Suppressor macrophage treated with lipopolysaccharide for 4 hours (primary cell): ENCODE measurements at places on chromosomes 16 and 17.

GRCh38 chr17:28493460-28493859 is 12.7 kb upstream of the FOXN1 start:
- DNase-seq: no peak

DNA sequence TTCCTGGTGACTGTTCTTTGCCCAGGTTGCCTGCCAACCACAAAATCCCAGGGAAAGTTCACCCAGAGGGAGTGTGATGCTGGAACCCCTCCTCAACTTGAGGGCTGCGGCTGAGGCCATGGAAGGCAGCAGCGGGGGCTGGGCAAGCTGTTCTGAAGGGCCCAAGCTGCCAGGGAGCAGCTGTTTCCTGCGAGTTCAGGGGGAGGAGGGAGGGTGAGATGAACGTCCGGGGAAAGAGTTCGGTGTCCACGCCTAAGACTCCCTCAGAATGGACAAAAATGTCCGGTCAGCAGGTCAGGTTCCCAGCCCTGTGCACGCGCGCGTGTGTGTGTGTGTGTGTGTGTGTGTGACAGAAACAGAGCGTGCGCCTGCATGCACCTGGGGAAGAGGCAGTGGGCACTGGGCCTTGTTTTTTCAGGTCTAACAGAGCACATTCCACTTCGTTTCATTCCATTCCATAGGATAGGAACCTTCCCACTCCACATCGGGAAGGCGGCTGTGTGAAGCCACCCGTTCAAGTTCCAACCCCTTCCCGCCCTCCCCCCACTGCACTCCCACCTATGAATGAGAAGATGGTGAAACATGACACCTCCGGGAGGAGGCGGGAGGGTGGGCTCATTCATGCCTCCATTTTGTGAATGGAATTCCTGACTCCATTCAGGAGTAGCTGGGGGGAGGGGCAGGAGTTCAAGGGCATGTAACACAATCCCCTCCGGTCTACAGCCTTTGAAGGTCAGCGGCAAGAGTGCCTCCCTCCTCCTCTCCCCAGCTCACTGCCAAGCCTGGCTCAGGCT is 15.7 kb downstream of the ETV4 start:
- DNase-seq: no peak

GRCh38 chr16:46972429-46973206 is 856 bp downstream of the DNAJA2 start:
- peak; percentile 45 for DNase-seq

- DNase-seq: no peak
Observed at GRCh38 chr17:65495122-65496055, 66.1 kb downstream of the AXIN2 start.

DNA sequence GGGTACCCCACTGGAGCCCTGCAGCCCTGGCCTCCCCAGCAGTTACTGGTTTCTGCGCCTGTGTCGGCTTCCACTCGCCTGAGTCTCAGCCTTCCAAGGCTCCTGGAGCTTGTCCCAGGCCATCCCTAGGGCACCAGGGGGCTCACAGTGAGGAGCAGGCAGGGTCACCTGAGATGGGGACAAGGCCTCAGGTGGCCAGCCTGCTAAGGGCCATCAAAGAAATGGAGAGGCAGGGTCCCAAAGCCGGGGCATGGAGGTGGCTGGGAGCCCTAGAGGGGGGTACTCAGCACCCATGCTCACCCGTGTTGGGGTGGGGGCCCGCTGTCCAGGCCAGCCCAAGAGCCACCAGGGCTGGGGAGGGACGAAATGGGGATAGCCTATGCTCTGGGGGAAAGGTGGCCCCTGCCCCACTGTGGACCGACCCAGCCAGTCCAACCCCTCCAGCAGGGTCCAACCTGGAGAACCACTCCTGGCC is 1.3 kb downstream of the FASN start:
- DNase-seq: no peak

DNA sequence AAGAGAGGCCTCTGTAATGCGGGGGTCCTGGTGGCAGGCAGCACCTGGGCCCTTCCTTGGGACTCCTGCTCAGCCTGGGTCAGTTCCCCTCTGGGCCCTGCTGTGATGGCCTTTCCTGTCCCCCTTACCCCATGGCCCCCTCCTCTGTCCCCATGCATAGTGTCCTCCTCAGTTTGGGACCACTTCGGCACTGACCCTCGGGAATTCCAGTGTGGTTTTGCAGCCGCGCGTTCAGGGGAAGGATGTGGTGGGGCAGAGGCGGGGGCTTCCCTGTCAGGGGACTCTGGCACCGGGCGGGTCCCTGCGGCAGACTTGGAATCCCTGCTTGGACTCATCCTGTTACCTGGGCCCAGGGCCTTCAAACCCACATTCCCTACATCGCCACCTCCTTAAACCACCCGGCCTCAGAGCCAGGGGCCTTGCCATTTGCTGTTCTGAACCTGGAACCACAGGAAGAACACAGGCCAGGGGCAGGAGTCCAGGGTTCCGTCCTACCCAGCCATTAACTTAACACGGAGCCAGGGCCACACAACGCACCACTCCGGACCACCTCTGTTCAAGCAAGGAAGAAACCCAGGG is 31.4 kb upstream of the EIF1 start:
- no peak for DNase-seq

GRCh38 chr17:69451416-69452394 is 37.2 kb downstream of the MAP2K6 start:
- DNase-seq: no peak

GRCh38 chr17:48471817-48472410 is 41.9 kb upstream of the SKAP1 start:
- DNase-seq: no peak

DNA sequence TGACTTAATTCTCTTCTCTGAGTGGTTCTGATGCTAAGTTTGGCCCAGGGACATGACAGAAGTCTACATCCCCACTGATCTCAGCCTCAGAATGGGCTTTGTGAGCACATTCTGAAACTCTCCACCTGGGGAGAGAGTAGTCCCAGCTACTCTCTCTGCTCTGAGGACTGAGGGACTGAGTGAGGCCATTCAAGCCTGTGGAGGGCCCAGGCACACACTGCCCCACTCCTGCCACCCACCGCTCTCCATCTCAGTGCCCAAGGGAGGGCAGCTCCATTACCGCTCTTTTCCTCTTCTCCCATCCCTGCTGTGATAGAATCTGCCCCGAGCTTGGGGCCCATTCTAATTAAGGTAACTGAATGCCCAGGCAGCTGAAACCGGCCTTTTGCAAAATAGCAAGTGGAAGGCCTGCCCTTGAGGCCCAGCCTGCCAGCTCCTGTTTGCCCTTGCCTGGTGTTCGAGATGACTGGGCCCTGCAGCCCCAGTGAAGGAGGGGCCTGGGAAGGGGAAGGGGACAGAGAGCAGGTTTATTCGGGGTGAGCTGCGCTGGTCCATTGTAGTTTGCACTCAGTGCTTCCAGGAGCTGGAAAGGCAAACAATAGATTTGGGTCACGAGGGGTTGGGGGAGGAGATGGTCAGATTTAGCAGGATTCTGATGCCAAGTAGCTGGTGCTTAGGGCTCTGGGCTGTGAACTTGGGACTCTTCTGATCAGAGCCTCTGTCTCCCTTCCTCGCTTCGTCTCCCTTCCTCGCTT is 76.2 kb downstream of the RAB11FIP4 start:
- DNase-seq: no peak

- no peak for DNase-seq
Observed at GRCh38 chr17:46948544-46948943, 25.6 kb downstream of the GOSR2 start.

DNA sequence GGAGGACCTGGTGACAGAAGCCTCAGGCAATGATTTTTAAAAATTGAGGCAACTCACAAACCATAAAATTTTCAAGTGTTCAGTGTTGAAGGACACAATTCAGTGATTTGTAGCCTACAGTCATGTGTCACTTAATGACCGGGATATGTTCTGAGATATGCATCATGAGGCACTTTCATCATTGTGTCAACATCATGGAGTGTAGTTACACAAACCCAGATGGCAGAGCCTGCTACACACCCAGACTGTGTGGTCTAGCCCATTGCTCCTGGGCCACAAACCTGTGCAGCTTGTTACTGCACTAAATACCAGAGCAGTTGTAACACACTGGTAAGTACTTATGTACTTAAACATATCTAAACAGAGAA is 1.6 kb downstream of the PRSS41 start:
- peak; percentile 69 for DNase-seq

DNA sequence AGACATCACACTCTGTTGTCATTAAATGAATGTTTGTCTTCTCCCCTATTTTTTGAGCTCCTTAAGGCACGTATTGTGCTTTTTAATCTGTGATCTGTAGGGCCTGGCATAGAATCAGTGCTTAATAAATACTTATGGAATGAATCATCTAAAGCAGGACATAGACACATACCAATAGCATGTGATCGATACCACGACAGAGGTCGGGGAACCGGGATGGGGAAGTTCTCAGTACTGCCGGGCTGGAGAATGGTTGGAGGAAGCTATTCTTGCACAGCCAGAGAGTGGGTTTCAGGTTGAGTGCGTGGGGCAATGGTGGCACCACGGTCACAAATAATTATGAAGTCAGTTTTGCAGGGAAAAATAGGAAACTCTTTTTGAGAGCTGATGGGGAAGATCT is 26.8 kb downstream of the NLRP1 start:
- peak; percentile 67 for DNase-seq

- peak; percentile 61 for DNase-seq
Observed at GRCh38 chr17:10059684-10060211, 138.7 kb downstream of the GAS7 start.

DNA sequence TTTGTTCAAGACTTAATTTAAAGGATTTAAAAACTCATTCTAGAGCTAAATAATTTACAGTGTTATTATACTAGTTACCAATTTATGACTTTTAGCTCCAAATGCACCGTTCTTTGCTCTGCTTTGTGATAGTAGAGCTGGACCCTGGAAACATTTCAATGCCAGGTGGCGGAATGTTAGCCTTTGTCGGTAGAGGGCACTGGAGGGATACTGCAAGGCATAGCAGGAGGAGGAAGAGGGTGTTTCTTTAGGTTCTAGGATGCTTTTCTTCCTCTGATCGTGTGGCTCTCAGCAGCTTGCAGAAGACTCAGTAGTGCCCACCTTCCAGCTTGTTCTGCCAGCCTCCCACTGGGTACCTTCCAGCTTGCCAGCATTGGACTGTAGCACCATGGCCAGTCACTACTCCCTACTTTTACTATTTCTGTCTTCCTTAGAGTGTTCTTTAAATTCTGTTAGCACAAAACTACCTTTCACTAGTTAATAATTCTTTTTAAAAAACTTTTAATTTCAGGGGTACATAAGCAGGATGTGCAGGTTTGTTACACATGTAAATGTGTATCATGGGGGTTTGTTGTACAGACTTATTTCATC is 325.3 kb downstream of the UTP18 start:
- no peak for DNase-seq

DNA sequence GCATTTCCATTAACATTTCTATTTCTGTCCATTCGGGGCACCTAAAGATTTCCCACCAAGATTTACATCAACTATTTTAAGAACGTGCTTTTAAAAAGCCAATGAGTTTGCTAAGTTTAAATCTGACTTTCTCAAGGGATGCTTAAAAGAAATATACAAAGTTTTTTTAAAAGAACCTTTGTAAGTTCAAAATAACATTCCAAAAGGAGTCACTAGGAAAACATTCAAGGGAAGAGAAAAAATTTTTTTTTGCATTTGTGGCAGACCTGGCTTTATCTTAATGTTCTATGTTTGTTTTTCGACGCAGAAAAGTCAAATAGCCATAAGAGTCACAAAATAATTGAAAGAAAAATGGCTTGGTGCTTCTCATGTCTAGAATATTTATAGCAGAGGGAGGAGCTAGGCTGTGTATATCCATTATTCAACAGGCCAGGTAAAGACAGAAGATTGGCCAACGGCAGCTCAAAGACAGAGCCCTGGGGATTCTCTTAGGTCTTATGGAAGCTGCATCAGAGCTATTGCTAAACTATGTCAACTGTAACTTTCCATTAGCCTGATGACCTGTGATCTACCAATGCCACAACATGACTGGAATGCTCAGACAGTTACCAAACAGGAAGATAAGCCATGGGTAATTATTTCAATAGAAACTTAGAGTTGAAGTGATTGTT is 37.8 kb upstream of the MYOCD start:
- no peak for DNase-seq
